ENCODE measurements at places on chromosomes 3 and 15.

GRCh38 chr3:148866261-148866660 lies 1.2 kb downstream of the CPA3 start:
- DNase-seq: peak; percentile 87

GRCh38 chr15:97745481-97746071 lies 214.9 kb upstream of the ARRDC4 start:
- DNase-seq: peak; percentile 3

DNA sequence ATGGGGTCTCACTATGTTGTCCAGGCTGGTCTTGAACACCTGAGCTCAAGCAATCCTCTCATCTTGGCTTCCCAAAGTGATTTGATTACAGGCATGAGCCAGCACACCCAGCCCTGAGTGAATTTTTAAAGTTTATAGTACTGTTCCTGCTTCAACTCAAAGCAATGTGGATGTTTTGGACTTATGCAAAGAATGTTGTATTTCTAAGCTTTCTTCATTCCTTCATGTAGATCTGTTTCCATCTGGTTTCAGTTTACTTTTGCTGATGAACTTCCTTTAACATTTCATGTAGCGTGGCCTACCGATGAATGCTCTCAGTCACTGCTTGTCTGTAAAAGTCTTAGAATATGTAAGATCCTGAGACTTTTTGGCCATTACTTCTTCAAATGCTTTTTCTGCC lies 23.2 kb downstream of the NRG4 start:
- peak; percentile 62 for DNase-seq

- peak; percentile 32 for DNase-seq
These were observed 692.9 kb downstream of the ZPLD1 start for GRCh38 chr3:103127737-103128136.

- no peak for DNase-seq
These were observed 64.5 kb downstream of the ZNF148 start for GRCh38 chr3:125310623-125311081.

- no peak for DNase-seq
These were observed 17.5 kb downstream of the MKRN2OS start for GRCh38 chr3:12527757-12528143.

DNA sequence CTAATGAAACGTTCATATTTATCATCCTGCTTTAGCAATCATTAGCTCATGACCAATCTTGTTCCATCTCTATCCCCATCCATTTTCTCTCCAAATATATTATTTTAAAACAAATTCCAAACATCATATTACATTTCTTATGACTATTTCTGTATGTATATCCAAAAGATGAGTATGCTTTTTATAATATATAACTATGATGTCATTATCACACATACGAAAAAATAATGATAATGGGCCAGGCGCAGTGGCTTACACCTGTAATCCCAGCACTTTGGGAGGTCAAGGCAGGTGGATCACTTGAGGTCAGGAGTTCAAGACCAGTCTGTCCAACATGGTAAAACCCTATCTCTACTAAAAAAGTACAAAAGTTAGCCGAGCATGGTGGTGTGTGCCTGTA lies 280.4 kb downstream of the FHIT start:
- no peak for DNase-seq

DNA sequence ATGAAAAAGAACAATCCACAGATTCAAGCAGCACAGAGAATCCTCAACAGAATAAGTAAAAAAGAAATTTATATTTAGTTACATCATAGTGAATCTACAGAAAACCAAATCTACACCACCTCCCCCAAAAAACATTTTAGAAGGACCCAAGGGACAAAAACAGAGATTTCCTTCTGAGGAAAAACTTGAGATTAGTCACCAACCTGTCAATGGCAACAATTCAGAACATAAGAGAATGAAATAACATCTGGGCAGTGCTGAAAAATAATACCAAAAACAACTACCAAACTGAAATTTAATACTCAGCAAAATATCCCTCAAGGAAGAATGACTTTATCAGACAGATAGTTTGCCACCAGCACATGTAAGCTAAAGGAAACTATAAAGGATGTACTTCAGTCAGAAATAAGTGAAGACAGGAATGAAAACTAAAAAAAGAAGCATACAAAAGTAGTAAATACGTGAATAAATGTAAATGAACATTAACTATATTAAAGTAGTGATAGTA lies 260.7 kb downstream of the ULK4 start:
- peak; percentile 20 for DNase-seq

- DNase-seq: peak; percentile 96
These were observed 199.2 kb upstream of the SLC2A2 start for GRCh38 chr3:171225708-171226107.

DNA sequence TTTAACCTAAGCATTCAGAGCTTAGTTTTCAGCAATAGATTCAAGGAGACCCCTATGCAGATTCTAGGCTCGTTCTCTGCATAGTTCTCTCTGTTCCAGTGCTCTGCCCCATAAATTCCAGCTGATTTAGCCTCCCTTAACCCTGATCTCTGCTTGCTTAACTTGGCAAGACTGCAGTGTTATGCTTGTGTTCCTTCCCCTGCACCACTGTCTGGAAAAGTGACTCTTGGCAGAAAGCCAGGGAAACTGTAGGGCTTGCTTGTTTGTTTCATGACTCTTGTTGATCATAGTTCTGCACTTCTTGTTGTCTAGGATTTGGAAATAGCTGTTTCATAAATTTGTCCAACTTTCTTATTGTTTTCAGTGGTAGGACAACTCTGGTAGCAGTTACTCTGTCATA lies 40.1 kb downstream of the ANAPC13 start:
- no peak for DNase-seq

- DNase-seq: peak; percentile 20
These were observed 217.2 kb upstream of the CBLB start for GRCh38 chr3:106086038-106086437.

DNA sequence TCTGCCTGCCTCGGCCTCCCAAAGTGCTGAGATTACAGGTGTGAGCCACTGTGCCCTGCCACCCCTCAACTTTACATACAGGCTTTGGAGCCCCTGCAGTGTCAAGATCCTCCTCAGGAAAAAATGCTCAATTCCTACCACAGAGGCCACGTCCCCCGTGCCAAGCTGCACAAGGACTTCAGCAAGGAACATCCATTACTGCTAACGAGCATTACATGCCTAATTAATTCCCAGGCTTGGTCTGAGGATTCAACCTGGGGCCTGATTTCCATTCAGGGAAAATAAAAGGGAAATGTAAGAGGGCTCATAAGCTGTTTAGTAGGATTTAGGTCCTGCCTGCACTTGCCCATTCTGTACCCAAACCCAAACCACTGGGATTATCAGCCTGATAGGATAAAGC lies 161.4 kb downstream of the RAB11A start:
- DNase-seq: no peak

DNA sequence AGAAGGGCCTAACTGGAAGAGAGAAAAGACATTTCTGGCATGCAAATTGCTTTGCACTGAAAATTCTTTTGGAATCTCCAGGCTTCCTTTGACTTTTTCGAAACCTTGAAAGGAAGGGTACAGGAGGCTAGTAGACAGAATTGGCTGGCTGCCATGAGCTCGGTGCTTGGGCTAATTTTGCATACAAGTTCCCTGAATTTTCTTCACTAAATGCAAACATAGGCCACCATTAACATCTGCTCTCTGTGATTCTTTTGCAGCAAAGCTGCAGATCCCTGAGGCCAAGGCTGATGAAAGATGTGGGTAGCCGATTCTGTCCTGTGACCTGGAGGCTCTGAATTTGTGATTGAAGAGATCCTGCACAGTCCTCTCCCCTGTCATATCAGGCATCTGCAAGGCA lies 247.8 kb upstream of the MCTP2 start:
- DNase-seq: peak; percentile 66

DNA sequence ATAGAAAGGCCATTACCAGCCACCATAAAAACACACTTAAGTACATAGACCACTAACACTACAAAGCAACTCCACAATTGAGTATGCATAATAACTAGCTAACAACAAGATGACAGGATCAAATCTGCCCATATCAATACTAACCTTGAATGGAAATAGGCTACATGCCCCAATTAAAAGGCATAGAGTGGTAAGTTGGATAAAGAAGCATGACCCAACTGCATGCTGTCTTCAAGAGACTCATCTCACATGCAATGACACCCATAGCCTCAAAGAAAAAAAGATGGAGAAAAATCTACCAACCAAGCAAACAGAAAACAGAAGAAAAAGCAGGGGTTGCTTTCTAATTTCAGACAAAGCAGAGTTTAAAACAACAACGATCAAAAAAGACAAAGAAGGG lies 218.7 kb downstream of the ISL2 start:
- no peak for DNase-seq

- no peak for DNase-seq
These were observed 3.5 kb upstream of the LSMEM2 start for GRCh38 chr3:50275141-50275995.

GRCh38 chr3:113173102-113173501 lies 38.3 kb upstream of the BOC start:
- DNase-seq: no peak

DNA sequence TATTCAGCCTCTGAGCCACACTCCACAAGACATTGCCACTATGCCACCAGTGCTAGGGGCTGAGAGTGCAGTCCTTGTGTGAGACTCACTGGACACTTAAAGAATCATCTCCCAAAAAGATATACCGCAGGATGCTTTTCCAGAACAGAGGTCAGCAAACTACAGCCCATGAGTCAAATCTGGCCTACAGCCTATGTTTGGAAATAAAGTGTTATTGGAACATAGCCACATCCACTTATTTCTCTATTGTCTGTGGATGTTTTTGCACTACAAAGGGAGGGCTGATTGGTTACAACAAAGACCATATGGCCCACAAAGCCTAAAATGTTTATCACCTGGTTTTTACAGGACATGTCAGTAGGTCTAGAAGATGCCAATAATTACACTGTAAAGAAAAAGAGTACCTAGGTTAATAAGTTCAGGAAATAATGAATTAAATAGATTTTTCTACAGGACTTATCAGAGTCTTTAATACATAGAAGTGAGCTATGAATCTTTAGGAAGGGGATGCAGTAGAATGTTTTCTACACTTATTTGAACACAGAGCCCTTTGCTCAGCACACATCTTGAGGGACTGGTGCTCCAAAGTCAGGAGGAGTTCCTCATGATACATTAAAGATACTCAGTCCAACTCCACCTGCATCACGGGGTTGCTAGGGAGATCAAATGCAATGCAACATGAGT lies 26.3 kb downstream of the SRGAP3 start:
- DNase-seq: no peak

- DNase-seq: no peak
These were observed 183.6 kb downstream of the MINAR1 start for GRCh38 chr15:79615754-79616153.

DNA sequence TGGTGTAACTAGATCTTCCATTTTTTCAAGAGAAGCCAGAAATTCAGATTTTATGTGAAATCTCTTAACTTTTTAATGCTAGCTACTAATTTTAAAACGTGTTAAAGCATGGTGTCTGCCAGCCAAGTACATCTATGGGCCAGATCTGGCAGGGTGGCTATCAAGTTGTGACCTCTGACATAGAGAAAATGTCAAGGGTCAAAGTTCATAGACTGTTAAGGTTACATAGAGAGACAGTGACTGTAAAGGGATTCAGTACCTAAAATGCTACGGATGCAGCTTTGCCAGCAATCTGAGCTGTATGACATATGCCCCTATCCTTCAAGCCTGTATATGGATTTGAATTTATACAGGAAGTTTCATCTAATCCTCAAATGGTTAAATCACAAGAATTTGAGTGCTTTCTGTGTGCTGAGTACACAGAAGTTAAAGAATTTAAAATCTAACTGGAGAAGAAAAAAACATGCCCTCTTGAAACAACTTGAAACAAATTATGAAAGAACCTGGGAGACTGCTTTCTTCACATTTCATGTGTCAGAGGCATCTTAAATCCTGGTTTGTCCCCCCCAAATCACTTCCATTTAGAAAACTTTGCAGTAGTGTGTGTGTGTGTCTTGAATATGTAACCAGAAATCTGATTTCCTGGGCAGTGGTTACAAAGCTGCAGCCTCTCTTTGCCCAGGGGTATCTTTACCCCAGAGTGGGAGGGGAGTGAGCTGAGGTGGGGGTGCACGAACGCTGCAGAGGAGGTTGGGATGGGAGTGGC lies 895 bp upstream of the ARHGAP31 start:
- no peak for DNase-seq

DNA sequence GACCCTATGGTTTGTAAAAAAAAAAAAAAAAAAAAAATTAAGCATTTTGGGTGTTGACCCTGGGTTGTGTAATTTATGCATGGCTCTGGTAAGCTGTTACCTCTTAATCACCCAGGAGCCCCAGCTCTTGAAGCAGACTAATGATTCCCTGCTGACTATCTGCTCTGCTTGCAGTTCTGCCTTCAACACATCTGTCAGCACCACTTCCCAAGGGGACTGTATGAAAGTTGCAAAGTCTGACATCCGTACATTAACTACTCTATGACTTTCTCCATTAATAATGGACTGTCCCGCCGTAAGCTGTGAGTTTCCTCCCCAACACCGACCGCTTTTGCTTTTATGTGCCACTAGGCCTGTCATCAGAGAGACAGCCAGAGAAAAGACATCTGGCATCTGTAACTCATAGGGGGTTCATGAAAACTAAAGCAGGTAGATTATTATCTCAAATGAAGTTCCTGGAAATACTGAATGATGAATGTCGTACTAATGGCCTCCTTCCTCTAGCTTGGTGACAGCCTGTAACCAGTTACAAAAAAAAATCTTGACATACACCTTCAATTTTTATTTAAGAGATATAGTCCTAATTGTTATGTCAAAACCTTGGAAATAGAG lies 271.5 kb downstream of the IL5RA start:
- no peak for DNase-seq

DNA sequence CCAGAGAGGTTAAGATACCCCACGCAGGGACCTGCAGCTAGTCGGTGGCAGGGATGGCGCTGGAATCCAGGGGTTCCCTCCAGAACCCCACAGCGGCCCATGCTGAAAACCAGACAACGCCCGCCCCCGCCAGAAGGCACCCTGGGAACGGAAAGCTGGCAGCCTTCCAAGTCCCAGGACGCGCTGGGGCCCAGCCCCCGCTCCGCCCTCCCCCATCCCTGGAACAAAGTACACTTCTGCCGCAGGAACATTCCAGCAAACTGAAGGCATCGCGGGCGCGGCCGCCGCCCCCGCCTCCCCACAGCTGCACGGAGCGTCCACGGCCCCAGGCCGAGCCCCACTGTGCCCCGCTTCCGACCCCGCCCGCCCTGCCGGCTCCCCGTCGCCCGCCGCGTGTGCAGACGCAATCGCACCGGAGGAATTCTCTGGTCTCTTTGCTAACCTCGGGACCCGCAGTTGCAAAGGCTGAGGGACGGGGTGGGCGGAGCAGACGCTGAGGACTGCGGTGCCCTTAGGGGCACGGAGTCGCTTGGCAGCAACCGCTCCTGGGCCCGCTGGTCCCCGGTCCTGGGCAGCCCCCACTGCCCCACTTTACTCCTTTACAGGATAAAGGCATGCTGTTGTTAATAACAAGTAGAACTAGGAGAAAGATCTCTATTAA lies 44.8 kb upstream of the RNU6-1 start:
- DNase-seq: peak; percentile 66

Measured in fibroblast of skin of abdomen (primary cell).